ENCODE measurements at places on chromosomes 5 and 9.

- no peak for DNase-seq
These were observed 3.2 kb upstream of the SMAD5 start for GRCh38 chr5:136129445-136129844.

- no peak for DNase-seq
These were observed 329.5 kb downstream of the KIAA0825 start for GRCh38 chr5:94288937-94289336.

DNA sequence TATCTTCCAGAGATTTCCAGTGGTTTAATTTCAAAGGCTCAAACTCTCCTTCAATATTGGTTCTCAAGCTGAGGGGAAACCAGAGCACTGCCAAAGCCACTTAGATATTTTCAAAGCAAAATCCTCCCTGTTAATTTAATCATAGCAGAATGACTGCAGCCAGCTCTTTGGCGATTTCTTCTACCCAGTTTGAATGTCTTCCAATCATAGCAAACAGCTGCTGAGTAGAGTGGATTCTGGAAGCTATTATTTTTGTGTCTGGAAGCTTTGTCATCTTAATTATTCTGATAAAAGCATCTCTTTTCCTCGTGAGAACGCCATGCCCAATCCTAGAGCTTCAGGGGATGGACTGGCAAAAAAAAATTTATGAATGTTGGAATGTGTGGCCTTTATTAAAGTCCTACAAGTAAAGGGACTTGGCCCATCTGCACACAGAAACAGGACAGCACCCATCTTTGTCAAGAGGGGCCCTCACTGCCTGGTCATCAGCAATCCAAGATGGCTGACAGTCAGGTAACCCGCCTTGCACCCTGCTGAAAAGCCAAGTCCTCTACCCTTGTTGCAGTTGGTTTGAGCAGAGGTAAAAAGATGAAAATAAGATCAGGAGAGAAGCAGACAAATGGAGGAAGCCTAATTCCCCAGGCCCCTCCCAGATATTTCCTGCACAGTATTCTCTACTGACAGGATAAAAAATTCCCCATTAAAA, 125.1 kb downstream of the SUSD1 start:
- no peak for DNase-seq

- no peak for DNase-seq
These were observed 16.2 kb downstream of the GDF9 start for GRCh38 chr5:132850066-132850465.

DNA sequence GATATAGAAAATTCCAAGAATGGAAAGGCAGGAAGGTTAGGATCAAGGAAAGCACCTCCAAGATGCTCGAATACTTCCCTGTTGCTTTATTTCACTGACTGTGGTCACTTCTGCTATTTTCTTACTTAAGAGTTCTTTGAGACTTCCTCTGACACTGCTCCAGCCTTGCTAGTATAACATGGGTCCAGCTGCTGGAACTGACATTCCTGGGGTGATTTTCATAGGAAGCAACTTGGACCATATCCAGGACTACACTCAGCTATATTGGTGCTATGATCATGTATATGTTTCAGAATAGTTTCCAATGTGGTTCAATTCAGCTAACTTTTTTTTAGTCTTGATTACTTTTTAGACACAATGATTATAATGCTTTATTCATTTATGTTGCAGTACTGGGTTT, 81.6 kb upstream of the CKMT2 start:
- DNase-seq: no peak

- DNase-seq: no peak
These were observed 414.6 kb downstream of the CAAP1 start for GRCh38 chr9:26477963-26478362.
